ENCODE measurements at places on chromosomes 13 and 19. TPM values are rescaled to one million over a fixed set of nuclear protein-coding genes. Genes with fewer than 3 reads are reported as not detected.

- DNase-seq: peak; percentile 71
Measured at GRCh38 chr19:18112989-18113478, 15.5 kb downstream of the MAST3 start.

DNA sequence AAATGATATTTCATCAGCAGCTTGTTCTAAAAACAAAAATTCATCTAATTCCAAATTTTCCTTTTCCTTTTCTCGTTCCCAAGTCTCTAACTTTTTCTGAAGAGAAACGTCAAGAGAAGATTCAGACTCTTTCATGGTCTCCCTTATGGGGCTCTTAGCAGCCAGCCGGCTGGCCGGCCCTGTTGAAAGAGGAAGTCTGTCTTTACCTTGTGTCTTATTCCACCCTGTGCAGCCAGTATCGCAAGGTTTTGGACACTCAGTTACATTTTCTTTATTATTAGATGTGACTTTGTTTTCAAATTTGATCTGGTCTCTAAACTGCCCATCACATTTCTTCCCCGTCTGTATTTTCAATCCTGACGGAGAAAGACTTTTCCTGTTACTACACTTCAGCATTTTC lies 142.3 kb downstream of the RNF17 start:
- DNase-seq: no peak

GRCh38 chr19:10575011-10575716 lies 6.4 kb upstream of the CDKN2D start:
- no peak for DNase-seq

GRCh38 chr19:35935911-35936737 lies at the start of gene LRFN3:
Gene LRFN3, plus strand, starts transcription at chr19:35936374. Its CDS starts 3,052 bp downstream, at chr19:35939426.
- peak; percentile 78 for DNase-seq

ENOX1 gene
- 2.6 TPM for total RNA-seq

- no peak for DNase-seq
Measured at GRCh38 chr13:111917901-111918300, 149.0 kb upstream of the SOX1 start.

DNA sequence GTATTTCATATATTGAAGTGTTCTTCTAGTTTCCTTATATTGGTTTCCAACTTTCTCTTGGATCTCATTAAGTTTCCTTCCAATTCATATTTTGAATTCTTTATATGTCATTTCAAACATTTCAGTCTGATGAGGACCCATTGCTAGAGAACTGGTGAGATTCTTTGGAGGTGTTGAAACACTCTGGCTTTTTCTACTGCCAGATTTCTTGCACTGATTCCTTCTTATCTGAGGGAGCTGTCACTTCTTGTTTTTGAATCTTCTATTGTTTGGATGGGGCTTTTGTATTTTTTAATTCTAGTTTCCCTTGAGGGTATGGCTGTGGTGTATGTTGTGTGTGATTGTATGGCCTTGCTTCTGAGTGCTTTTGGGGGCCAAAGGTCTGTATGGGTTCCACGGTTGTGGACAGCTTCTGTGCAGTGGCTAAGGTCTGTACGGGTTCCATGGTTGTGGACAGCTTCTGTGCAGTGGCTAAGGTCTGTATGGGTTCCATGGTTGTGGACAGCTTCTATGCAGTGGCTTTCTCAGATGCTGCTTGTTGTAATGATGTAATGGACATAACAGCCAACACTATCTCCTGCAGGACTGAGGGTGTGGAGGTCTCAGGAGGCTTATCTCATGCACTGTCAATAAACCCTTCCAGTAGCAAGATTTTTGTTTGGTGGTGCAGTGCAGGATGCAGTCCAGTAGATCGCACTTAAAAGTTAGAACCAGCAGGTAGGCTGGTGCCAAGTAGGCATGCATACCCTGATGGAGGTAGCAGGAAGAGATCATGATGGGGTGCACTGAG lies 36.8 kb downstream of the ACSBG2 start:
- no peak for DNase-seq

COL4A1 gene
- total RNA-seq: 207 TPM

CYP2A7 gene
- total RNA-seq: not detected

GRCh38 chr13:110391273-110391672 lies 84.2 kb downstream of the COL4A2 start:
- peak; percentile 63 for DNase-seq

DNA sequence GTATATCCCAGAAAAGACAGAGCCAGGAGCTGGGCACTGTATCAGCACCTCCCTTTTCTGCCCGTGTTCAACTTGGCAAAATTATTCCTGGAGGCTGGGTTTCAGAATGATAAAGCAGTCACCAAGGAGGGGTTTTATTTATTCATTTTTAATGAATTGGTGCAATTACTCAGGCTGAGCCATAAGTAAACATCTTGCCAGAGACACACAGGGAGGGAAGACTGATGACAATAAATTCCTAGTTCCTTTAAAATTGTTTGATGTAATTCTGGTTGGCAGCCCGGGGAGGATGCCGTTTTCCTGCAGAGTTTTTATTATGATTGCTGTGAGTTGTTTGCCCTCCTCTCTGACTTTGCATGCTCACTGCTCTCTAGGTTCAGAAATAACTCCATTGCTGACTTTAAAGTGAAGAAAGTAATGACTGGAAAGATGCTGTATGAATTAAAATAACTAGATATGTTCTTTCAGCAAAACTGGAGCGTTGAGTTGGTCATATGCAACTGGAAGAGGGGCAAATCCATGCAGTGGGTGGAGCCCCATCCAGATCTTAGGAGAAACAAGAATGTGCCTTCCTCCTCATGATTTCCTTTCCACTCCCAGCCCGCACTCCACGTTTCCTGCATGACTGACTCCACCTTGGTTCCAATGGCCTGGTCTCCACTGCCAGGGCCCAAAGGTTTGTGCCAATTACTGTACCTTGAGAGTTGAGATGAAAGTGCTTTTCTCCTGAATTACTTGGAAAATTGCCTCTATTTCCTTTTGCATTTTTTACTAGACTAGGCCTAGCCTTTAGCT lies 182.1 kb downstream of the RFC3 start:
- DNase-seq: no peak
